ENCODE measurements at places on chromosomes 3 and 15.
A peak's percentile ranks its signal among the peaks of the same experiment; 100 is the strongest.

DNA sequence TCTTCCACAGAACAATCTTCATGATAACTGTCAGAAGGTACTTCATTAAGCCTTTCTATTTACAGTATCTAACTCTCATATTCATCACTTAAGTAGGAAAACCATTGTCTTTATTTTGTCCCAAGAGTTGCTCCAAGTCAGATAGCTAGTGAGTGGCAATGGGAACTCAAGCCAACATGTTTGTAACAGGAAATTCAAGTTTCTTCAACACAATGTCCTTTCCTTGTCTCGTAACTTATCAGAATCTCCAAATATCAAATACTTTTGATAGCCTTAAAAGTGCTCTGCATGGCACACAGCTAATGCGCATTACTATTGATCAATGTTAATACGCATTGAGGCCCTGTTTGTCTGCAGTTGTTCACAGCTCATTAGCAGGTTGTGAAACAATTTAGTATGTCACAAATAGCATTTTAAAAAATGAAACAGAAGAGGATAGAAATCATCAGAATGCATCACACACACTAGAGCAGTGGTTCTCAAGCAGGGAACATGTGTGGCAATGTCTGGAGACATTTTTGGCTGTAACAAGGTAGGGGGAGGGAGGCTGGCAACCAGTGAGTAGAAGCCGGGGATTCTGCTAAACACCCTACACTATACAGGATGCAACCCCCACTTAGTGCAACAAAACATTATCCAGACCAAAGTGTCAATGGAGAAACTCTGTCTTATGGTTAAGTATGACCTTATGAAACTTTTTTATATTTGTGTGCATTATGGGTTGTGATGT, 27.5 kb downstream of the BTLA start:
- DNase-seq, result no peak

DNA sequence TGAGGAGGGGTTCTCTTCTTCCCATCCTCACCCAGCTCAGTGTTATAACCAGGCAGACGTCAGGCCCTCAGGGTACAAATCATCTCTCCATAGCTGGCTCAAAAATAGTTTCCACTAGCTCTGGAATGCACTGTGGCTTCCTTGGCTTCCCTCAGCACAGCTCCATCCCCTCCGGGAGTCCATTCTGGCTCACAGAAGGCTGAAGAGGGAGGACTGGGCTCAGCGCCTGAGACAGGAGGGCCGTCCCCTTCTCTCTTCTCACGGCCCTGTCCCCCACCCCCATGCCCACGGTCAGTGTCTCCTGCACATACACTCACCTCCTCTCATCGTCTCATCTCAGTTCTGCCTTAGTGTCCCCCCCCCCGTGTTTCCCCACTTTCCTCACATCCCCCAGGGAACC, 50.1 kb downstream of the UMPS start:
- no peak for DNase-seq

- no peak for DNase-seq
Measured at GRCh38 chr15:29398907-29399306, 129.3 kb upstream of the NSMCE3 start.

GRCh38 chr3:38111201-38111600, 25.7 kb downstream of the ACAA1 start:
- no peak for DNase-seq

DNA sequence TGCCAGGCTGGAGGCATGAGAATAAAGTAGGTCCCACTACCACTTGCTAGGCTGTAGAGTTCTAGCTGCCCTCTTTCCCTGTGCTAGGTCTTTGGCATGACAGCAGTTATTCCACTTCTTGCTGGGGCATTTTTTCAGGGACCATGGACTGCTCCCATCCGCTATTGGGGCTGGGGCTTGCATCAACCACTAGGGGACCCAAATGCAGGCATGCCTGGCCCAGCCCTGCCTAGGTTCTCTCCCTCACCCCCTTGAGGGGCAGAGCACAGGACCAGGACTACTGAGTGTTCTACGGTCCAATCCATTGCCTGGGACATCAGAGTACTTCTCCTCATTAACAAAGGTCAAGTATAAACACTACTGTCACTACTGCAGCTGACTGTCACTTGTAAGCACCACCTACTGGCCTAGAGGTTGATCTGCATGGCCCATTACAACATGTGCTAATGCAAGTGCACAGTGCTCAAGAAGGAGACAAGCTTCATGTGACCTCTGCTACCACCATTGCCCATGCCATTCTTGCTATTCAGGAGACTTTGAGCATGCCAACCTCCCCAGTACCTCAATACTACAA, 270.5 kb downstream of the MBNL1 start:
- DNase-seq, result no peak

- no peak for DNase-seq
Measured at GRCh38 chr15:40313531-40314398, 6.0 kb upstream of the PLCB2 start.

DNA sequence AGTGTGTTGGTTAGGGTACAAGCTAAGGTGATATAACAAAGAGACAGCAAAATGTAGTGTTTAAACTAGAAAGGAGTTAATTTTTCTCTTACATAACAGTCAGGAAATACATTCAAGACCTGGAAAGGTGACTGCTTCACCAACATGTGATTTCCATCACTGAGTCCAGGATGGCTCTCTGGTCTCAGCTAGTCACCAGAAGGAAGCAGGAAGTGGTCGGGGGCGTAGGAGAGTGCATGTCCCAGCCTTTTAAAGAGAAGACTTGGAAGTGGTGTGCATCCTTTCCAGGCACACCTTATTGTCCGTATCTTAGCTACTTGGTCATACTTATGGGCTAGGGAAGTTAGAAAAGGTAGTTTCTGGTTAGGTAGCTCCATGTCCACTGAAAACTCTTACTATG, 11.1 kb upstream of the UBE2Q2 start:
- DNase-seq, result no peak

- DNase-seq, result peak; percentile 48
Measured at GRCh38 chr3:25663869-25664811, 567 bp downstream of the TOP2B start.

DNA sequence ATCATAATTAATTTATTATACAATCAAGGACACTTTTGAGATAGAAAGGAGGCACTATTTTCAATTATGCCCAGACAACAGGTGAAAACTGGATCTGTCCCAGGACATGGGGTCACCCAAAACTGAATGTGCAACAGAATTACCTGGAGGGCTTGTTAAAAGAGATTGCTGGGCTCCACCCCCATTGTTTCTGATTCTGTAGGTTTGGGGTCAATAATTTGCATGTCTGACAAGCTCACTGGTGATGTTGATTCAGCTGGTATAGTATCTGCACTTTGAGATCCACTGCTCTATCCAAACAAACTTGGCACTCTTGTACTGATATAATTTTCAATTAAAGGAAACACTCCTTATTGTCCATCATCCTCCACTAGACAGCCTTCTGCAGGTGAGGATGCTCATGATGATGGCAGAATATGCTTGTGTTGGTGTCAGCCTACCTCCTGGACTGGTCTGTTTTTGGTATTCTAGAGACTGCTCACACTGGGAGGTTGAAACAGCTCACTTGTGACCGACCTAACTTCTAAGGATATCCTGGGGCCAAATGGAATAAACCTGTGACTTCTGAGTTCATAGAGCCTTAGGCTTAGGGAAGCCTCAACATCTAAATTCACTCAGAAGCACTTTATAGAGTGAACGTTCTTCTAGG, 2.2 kb downstream of the P2RY14 start:
- no peak for DNase-seq

- no peak for DNase-seq
Measured at GRCh38 chr3:66577426-66578203, 76.8 kb upstream of the LRIG1 start.

DNA sequence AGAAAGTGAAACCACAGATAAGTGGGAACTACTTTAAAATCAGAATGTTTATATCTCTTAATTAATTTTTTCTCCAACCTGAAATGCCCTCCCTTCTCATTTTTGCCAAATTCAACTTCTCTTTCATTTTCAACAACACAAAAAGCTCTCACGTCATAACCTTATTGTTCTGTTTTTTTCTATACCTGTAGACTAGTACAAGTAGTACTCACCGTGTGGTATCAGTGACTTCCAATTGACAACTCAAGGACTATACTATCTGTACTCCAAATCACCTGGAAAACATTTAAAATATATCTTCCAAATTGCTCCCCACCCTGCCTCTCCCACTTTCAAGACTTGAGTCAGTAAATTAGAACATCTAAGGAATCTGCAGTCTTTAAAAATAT, 72.8 kb upstream of the ZNF280D start:
- no peak for DNase-seq

DNA sequence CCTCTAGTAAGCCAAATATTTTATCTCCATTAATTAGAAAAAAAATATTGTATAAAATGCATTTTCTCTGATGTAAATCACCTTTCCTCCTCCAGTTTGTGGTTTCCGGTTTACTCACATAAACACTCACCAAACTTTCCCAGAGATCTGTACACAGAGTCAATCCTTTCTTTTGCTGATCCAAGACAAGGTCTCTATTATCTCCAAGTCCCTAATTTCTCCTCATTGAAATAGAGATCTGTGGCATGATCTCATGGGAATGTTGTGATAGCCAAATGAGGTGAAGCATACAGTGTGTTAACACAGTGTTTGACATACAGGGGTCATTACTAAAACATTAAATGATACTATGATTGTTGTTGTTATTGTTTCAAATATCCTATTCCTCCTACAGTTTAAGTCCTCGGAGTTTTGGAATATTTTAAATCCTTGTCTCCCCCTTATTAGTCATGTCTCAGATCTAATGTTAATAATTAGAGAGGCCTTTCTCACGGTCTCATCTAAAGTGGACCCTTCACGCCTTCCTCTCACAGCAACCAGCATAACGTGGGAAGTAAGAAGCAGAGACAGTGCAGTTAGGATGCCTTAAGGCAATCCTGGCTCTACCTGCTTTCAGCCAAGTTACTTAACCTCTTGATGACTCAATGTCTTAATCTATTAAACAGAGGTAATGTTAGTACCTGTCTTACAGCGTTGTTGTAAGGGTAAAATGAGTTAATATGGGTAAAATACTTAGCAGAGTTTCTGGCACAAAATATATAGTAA, 333.3 kb downstream of the GRM7 start:
- no peak for DNase-seq

- DNase-seq, result no peak
Measured at GRCh38 chr15:56184516-56184915, 59.2 kb downstream of the RFX7 start.

GRCh38 chr3:172846706-172847105, 96.2 kb downstream of the ECT2 start:
- DNase-seq, result no peak

DNA sequence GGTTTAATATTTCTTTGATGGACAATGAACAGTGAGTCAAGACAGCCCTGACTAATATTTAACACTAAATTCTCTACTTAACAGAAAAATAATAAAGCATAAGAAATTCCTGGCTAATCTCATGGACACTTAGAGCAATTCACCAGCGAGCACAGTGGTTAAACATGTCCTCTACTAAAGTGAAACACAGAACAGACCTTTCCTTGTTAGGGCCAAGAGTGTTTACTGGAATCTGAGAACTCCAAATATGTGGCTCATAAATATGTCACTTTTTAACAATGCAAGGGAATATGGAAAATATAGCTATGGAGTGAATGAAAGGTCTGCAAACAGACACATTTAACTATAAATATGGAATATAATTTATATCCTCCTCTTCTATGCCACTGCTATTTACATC, 18.6 kb upstream of the IGSF10 start:
- no peak for DNase-seq

DNA sequence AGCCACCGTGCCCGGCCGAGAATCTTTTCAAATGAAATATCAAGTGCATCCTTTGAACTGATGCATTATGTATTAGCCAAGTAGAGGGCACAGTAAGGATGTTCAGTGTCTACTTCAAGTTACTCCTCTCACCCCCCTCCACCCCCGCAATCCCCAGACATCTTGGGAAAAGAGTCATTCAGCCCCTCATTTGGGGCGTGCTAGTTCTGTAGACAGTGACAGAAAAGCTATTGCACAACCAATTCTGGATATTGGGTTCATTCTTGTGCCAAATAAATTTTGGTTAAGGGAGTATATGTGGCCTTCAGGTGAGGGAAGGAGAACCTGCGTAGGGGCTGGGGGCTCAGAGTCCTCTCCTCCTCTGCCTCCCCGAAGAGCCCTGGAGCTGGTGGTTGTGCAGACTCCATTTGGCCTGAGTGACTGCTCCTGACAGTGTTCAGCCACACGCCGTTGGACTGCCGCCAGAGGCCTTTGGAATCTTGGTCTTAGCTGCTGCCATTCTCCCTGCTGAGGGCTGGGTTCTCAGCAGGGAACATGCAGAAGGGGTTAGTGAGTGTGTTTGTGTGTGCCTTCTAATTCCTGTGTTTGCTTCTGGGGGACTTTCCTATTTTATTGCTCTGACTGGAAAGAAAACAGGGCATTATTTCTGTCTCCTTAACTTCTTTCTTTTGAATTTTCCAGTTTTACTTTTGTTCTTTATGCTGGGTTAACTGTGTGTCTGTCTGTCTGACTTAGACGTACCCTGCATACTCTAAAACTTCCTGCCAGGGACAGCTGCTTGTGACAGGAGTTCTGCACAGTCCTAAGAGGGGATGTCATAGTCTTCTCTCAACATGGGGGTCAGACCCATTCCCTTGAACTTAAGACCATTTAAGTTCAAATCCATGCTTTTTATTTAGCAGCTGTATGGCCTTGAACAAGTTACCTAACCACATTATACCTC, 21.0 kb downstream of the RARB start:
- DNase-seq, result no peak

GRCh38 chr15:65091946-65092770, 15.6 kb downstream of the KBTBD13 start:
- no peak for DNase-seq

DNA sequence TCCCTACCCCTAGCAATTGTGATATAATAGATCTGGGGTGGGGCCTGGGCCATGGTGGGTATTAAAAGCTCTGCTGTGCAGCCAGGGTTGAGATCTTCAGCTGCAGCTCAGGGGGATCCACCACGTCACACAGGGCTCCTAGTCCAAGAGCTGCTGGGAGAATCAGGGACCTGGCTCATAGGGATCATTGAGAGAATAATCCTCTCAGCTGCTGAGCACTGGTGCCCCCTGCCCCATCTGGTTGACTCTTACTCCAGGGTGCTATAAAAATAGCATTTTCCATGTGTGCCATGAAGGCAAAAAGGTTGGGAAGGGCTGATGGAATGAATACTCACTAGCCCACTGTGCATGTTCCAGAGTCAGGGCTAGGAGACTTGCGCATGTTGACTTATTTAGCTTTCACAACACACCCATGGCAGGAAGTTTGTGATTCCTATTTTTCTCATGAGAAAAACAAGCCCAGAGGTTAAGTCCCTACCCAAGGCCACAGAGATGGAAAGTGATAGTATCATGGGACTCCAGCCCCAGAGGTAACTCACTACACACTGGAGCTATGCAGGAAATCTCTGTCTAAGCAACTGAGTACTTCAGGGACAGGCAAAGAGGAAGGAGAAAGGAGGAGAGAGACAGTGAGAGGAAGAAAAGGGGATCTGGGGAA, 94.6 kb upstream of the HERC1 start:
- DNase-seq, result no peak

GRCh38 chr3:188947401-188948280, 224.1 kb upstream of the TPRG1 start:
- DNase-seq, result no peak

GRCh38 chr3:31918179-31919150, 62.6 kb downstream of the OSBPL10 start:
- DNase-seq, result no peak
